ENCODE measurements at places on chromosomes 12 and 14. TPM values are rescaled to one million over a fixed set of nuclear protein-coding genes. Genes with fewer than 3 reads are reported as not detected.

TIGAR gene
- total RNA-seq: 5.5 TPM

SOAT2 gene
- not detected for total RNA-seq

SRRM4 gene
- not detected for total RNA-seq

NPAS3 gene
- total RNA-seq: 1.3 TPM

ALDH1L2 gene
- total RNA-seq: 90.9 TPM

GPR137C gene
- 0.13 TPM for total RNA-seq

SYNDIG1L gene
- total RNA-seq: not detected

PLEKHD1 gene
- 0.09 TPM for total RNA-seq

KRT6C gene
- total RNA-seq: not detected

EMP1 gene
- total RNA-seq: 11.5 TPM

NAB2 gene
- 2.5 TPM for total RNA-seq

SLC39A2 gene
- total RNA-seq: not detected

NEDD8 gene
- total RNA-seq: 65.1 TPM

MIPOL1 gene
- 8.8 TPM for total RNA-seq

PPFIA2 gene
- total RNA-seq: not detected

CCDC175 gene
- not detected for total RNA-seq

KLHL33 gene
- total RNA-seq: 0.29 TPM

CDKN1B gene
- total RNA-seq: 23.7 TPM

MMP14 gene
- total RNA-seq: 37.1 TPM

RBM23 gene
- 35.6 TPM for total RNA-seq

DNAJC22 gene
- total RNA-seq: 10.8 TPM

CEP170B gene
- total RNA-seq: 21.2 TPM

SDS gene
- not detected for total RNA-seq

NAV3 gene
- total RNA-seq: 0.59 TPM
